Glomerular endothelial cell (primary cell): ENCODE measurements at places on chromosomes 4 and X.
A peak's percentile ranks its signal among the peaks of the same experiment; 100 is the strongest.

DNA sequence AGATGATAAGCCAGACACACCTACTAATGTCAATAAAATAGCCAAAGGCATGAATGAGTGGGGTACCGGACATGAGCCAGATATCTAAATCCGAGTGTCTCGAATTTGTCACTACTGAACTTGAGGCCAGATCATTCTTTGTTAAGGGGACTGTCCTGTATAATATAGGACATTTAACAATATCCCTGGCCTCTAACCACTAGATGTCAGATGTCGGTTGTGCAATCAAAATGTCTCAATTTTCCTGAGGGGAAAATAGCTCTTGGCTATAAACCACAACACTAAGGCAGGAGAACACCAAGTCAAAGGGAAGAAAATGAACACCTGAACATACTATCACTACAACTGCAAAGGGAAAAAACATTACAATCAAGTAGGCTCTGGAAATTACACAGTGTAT is 154.5 kb downstream of the GPM6A start:
- no peak for DNase-seq

GRCh38 chr4:131347816-131348215 is 1801.3 kb upstream of the PCDH10 start:
- DNase-seq: no peak

GRCh38 chrX:131907488-131908314 is 115.4 kb upstream of the STK26 start:
- DNase-seq: no peak

GRCh38 chrX:125998432-125998831 is 167.7 kb downstream of the DCAF12L2 start:
- DNase-seq: no peak

- DNase-seq: no peak
Observed at GRCh38 chrX:19840899-19841648, 46.3 kb downstream of the SH3KBP1 start.

- no peak for DNase-seq
Observed at GRCh38 chr4:181890911-181891310, 352.3 kb upstream of the TENM3 start.

GRCh38 chrX:119009071-119009470 is 34.7 kb downstream of the LONRF3 start:
- no peak for DNase-seq

GRCh38 chrX:49756692-49757091 is 60.9 kb upstream of the PAGE1 start:
- DNase-seq: no peak

DNA sequence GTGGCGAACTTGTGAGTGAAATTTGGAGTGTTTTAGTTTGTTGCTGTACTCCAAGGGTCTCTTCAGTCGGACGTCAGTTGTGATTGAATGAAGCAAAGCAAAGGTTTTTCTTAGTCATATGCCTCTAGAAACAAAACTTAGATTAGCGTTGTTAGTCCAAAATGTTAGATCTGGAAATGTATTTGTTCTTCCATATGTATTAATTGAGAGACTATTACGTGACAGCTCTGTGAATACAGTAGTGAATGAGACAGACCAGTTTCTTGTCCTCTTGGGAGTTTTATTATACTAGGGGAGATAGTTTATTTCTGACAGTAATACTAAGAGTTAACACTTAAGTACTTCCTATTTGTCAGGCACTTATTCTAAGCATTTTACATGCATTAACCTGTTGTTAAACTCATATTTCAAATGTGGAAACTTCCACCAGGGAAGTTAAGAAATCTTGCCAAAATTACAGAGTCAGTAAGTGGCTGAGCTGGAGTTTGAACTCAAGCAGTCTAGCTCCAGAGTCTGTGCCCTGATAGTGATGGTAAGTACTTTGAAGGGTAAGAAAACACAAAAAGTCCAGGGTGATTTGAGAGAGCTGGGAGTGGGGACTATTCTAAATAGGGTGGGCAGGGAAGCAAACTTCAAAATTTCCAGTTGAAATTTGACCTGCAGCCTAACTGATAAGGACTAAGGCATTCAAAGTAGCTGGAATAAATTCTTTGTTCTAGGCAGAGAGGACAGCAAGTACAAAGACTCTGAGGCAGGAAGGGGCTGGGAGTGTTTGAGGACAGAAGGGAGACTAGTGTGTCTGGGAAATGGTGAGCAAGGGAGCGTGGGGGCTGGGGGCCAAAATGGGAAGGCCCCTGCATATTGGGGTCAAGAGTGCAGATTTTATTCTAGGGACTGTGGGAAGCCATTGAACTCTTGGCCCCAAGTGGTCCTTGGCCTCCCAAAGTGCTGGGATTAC is 17.0 kb downstream of the ADD1 start:
- no peak for DNase-seq

- no peak for DNase-seq
Observed at GRCh38 chr4:84392951-84393590, 106.0 kb downstream of the NKX6-1 start.

DNA sequence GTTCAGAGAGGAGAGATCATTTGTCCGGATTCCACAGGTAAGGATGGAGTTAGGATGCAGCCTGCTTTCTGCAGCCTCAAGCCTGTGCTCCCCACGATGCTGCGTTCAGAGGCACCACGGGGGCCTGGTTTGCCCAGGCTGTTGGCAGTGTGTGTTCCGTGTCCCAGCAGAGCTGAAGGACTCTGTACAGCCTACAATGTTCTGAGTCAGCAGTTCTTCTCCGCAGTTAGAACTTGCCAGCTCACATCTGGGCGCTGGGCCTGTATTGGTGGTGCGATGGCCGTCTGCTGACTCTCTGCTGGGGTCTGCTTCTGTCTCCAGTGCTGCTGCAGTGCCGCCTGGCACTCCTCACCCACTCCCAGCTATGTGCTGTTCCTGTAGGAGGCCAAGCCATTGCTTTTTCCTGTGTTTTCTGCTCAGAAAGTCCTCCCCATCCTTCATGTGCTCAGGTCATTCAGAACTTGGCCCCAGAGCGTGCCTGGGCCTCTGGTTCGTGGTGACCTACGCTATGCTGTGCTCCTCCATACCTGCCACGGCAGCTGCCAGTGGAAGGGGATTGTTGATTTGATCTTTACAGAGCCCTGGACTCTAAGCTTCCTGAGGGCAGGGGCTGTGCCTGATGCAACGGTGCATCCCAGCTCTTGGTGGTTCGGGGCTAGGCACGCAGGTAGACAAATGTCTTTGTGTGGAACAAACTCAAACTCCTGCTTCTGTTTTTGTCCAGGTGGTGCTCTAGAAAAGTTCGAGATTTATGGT is 42.6 kb upstream of the TADA2B start:
- DNase-seq: no peak

- no peak for DNase-seq
Observed at GRCh38 chrX:41275661-41276609, 58.0 kb upstream of the DDX3X start.

DNA sequence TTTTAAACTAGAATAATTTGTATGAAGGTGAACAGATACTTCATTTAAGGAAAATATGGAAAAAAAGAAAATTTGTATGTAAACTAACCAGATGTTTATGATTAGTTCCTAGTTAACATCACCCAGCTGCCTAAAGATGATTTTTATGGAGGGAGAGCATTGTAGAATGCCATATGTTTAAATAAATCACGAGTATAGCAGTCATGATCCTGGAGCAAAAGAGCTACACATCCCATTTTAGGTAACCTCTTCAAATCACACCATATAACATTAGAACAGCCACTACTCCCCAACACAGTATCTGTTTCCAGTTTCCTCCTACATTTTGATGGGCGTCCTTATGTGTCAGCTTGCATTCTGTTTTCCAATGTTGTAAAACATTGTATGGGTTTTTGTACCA is 571.9 kb upstream of the FAM241A start:
- DNase-seq: no peak

- DNase-seq: no peak
Observed at GRCh38 chrX:42797651-42798269, 19.8 kb upstream of the PPP1R2C start.

- DNase-seq: no peak
Observed at GRCh38 chr4:3462790-3463415, at the start of gene DOK7. Gene DOK7 (plus strand): TSS chr4:3463306. CDS start chr4:3463376, 70 bp downstream.

DNA sequence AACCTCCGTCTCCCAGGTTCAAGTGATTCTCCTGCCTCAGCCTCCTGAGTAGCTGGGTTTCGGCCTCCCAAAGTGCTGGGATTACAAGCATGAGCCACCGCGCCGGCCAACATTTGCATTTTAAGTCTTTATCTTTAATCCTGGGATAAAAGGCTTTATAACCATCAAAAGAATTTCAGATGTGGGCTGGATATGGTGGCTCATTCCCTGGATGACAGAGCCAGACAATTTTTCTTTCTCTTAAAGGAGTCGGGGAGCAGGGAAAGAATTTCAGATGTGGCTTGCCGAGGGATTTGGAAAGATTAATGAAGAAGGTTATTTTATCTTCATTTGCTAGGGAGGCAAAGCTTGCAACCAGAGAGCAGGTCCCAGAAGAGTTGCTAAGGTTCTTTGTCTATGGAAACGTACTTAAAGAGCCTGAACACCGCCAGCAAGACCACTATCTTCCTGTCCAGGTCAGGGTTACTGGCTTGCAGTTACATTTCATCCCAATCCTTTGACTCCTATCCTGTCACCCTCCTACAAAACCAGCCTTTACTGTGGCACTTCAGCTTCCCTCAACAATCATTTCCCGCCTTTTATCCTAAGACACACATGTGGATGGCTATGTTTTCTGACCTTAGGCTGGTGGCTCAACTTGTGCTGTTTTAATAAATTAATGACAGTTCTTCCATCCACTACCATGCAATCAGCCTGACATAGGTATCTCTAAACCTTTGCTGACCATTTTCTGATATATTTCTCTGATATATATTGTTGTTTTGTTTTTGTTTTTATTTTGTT is 3.9 kb upstream of the KLHL8 start:
- DNase-seq: no peak

DNA sequence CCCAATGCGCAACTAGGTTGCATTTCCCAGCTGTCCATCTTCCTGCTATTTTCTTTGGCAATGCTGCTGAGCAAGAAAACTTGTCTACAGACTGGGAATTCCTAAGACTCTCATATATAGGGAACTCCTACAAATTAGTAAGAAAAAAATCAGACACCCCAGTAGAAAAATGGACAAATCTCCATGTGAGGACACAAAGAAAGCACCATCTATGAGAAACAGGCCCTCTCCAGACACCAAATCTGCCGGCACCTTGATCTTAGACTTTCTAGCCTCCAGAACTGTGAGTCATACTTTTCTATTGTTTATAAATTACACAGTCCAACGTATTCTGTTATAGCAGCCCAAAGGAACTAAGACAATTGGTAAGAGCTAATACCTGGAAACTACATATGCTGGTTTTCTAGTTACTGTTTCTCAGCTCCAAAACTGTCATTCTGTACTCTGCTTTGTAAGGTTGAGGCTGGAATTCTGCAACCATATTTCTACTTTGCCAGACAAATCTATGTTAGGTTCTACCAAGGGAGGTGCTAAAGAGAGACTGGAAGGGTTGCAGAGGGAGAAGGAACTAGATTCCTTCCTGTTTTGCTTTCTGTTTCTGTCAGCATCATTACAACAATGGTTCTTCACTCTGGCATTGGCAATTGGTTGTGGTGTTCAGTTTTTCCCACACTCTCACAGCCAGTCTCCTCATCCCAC is 35.7 kb upstream of the FAM241A start:
- DNase-seq: peak; percentile 71

- DNase-seq: no peak
Observed at GRCh38 chr4:152939621-152940020, 3.5 kb downstream of the FHDC1 start.

- DNase-seq: no peak
Observed at GRCh38 chrX:96438803-96439202, 245.8 kb upstream of the DIAPH2 start.

DNA sequence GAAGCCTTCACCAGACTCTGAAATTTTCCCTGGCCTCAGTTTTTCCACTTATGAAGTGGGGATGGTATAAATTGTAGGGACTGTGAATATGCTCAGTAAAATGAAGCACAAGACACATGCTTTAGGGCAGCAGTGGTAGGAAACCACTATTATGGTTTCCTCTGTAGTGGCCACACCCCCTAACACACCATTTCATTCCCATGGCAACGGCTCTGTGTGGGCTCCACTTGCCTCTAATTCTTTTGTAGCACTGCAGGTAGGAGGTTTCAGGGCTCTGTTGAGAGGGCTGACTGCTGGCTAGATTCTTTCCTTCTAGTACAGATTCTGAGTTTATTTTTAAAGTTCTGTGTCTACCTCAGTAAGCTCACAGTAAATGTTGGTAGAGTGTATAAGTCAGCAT is 3.5 kb upstream of the VMA21 start:
- no peak for DNase-seq

DNA sequence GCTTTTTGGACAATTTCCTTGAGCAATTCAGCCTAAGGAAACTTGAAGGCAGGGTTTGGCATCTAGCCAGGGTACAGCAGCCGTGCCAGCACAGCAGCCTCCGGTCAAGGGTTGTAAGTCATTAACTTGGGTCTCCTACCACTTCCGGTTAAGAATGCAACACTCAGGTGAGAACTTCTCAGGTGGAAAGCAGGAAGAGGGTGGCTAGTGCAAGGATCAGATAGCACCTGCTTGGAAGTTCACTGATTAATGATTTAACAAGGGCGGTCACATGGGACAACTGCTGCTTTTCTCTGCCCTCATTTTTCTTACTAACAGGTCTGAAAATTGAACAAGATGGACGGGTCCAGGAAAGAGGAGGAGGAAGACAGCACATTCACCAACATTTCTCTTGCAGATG is 30.1 kb upstream of the SCOC start:
- DNase-seq: no peak

GRCh38 chr4:17875402-17876070 is 64.8 kb downstream of the NCAPG start:
- DNase-seq: no peak

- no peak for DNase-seq
Observed at GRCh38 chrX:13074297-13075262, 30.2 kb upstream of the FAM9C start.

GRCh38 chr4:99664716-99665115 is 7.1 kb upstream of the C4orf54 start:
- DNase-seq: no peak

DNA sequence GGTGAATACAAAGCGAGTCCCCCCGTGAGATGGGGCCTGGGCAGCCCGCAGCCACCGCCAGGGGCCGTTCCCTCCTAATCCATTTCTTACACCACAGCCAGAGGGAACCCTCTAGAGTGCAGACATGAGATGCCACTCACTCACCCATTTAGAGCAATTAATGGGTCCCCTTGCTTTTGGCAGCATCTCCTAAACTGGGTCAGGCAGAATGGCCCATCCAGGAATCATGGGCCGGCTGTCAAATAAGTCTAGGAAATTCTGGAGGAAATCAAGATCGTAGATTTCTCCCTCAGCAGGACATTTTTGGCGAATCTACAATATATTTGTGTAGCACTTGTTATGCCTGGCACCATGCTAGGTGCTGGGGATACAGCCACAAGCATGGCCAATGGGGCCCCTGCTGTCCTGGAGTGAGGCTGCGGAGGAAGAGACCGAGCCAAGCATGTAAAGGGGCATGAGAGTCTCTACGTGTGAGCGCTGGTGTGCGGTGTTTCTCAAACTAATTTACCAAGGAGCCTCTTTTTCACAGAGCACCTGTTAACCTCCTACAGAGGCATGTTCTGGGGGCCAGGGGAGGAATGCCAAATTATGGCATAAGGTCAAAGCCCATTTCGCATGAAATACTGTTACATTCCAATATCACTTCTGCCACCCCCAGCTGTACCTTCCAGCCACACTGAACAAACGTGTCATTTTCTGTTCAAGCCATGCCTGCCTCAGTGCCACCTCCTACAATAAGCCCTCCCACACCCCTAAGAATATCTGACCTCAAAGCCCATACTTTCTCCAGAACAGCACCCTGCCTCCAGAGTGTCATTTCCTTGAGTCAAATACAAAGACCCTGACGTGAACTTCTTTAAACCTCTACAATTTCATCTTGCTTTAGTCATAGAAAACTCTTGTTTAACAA is 28.1 kb upstream of the JAKMIP1 start:
- no peak for DNase-seq

GRCh38 chr4:65667506-65668041 is 2.7 kb downstream of the EPHA5 start:
- no peak for DNase-seq
